ENCODE measurements at places on chromosomes 6 and 20. TPM values are rescaled to one million over a fixed set of nuclear protein-coding genes. Genes with fewer than 3 reads are reported as not detected.

PHF20 gene
- 24.7 TPM for total RNA-seq

PROCR gene
- total RNA-seq, result 125 TPM

SEL1L2 gene
- not detected for total RNA-seq

PGC gene
- not detected for total RNA-seq

LAMA4 gene
- total RNA-seq, result 569 TPM

HEY2 gene
- total RNA-seq, result not detected

PTK6 gene
- total RNA-seq, result 0.16 TPM

MOG gene
- total RNA-seq, result not detected

C6orf132 gene
- 0.63 TPM for total RNA-seq

MYCT1 gene
- total RNA-seq, result not detected

SLC17A3 gene
- not detected for total RNA-seq

BNIP5 gene
- under 0.01 TPM for total RNA-seq

FERMT1 gene
- total RNA-seq, result 4.9 TPM

HCRTR2 gene
- total RNA-seq, result not detected

POLR1C gene
- total RNA-seq, result 22.8 TPM

PBOV1 gene
- not detected for total RNA-seq

WFDC9 gene
- total RNA-seq, result not detected

MTCH1 gene
- total RNA-seq, result 243 TPM

TCP11 gene
- not detected for total RNA-seq
